Muscle of arm (tissue), 14 donors: ENCODE measurements at places on chromosomes 12 and 14. TPM values are rescaled to one million over a fixed set of nuclear protein-coding genes. Genes with fewer than 3 reads are reported as not detected.

The AKAP3 gene
- not detected for polyA plus RNA-seq

The CMKLR1 gene
- polyA plus RNA-seq = 4.0 TPM

The OR6C3 gene
- not detected for polyA plus RNA-seq

The CMTM5 gene
- 0.66 TPM for polyA plus RNA-seq

The PRR4 gene
- 3.7 TPM for polyA plus RNA-seq
